Ascending aorta (tissue), 2 donors: ENCODE measurements at places on chromosomes 16 and 17.

- H3K27ac ChIP-seq, result no peak overlapping the region
- H3K4me3 ChIP-seq, result no peak overlapping the region
- no peaks in the 10 kb centered on the region for H3K27me3 ChIP-seq
- H3K36me3 ChIP-seq, result no peaks in the 10 kb centered on the region
- peaks cover 3% of the 10 kb centered on the region for H3K4me1 ChIP-seq
Measured at GRCh38 chr16:23152386-23153178, 3.3 kb upstream of the USP31 start.

GRCh38 chr16:8845699-8846298 lies 23.0 kb downstream of the CARHSP1 start:
- no peak overlapping the region for H3K27ac ChIP-seq
- no peak for DNase-seq
- H3K27me3 ChIP-seq, result no peaks in the 10 kb centered on the region
- peaks cover 6% of the 10 kb centered on the region for H3K4me1 ChIP-seq

DNA sequence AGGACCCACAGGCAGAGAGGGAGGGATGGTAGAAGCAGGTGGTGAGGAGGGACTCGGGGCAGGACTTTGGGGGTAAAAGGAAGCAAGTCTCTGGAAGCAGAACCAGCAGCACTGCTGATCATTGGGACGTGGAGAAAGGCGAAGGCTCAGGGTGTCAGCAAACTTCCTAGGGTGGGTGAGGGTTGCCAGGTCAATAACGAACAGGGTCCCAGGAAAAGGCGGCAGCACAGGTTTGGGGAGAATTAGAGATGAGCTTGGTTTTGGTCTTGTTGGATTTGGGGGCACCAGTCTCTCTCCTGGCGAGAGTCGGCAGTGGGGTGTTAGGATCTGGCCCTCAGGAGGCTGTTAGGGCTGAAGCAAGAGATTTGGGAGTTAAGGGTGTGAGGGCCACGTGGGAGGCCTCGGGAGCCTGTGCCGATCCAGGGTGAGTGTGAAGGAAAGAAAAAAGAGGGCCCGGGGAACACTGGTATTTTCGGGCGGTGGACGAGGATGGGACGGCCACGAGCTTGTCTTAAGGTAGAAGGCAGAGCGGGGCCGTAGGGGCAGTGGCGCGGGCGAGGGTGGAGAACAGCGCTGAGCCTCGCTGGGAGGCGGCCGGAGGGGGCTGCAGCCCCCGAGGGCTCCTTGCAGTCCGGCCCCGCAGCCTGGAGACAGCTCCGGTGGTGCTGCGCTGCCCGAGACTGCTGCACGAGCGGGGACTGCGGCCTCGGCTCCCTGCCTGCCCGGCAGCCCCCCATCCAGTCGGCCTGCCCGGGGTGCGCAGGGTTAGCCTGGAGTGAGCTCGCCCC lies 765 bp upstream of the ADORA2B start:
- H3K36me3 ChIP-seq, result no peaks in the 10 kb centered on the region
- H3K27me3 ChIP-seq, result no peaks in the 10 kb centered on the region

GRCh38 chr16:74226338-74226954 lies 70.2 kb upstream of the PSMD7 start:
- H3K4me3 ChIP-seq, result no peak overlapping the region
- DNase-seq, result no peak
- no peaks in the 10 kb centered on the region for H3K27me3 ChIP-seq
- H3K36me3 ChIP-seq, result no peaks in the 10 kb centered on the region
- no peaks in the 10 kb centered on the region for H3K4me1 ChIP-seq
- no peak overlapping the region for H3K27ac ChIP-seq

- no peaks in the 10 kb centered on the region for H3K36me3 ChIP-seq
- H3K4me1 ChIP-seq, result no peaks in the 10 kb centered on the region
- no peaks in the 10 kb centered on the region for H3K27me3 ChIP-seq
Measured at GRCh38 chr17:73652886-73653480, 8.7 kb upstream of the SDK2 start.

- no peaks in the 10 kb centered on the region for H3K27me3 ChIP-seq
- DNase-seq, result no peak
- no peaks in the 10 kb centered on the region for H3K4me1 ChIP-seq
- H3K36me3 ChIP-seq, result peaks cover 64% of the 10 kb centered on the region
- no peak overlapping the region for H3K27ac ChIP-seq
Measured at GRCh38 chr16:56382459-56382858, 42.9 kb downstream of the AMFR start.

DNA sequence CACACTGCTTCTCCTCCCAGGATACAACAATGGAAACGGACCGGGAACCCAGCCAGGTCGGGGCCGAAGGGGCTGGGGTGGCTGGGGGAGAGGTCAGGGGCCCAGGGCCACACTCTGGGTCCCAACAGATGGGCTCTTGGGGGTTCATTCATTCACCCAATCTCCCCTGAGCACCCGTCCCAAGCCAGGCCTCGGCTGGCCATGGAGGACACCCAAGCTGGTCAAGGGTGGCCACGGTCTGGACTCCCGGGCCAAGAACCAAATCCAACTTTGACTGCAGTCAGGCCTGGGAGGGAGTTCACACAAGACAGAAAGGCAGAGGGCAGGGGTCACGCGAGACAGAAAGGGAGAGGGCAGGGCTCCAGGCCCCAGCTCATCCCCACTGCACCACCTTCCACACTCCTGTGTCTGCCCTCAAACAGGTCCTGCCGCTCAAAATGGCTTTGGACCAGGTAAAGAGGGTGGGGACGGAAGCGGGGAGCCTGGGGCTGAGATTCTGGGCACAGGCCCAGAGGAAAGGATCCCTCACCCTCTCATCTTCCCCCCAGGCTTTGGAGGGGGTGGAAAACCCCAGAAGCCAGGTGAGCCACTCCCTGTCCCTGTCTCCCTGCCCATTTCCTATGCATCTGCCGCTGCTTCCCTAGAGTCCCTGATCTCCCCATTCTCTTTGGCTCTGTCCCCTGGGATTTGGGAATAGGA lies 12.3 kb upstream of the PKMYT1 start:
- H3K27me3 ChIP-seq, result no peaks in the 10 kb centered on the region
- H3K36me3 ChIP-seq, result no peaks in the 10 kb centered on the region
- DNase-seq, result no peak
- no peak overlapping the region for H3K4me3 ChIP-seq
- H3K4me1 ChIP-seq, result no peaks in the 10 kb centered on the region

DNA sequence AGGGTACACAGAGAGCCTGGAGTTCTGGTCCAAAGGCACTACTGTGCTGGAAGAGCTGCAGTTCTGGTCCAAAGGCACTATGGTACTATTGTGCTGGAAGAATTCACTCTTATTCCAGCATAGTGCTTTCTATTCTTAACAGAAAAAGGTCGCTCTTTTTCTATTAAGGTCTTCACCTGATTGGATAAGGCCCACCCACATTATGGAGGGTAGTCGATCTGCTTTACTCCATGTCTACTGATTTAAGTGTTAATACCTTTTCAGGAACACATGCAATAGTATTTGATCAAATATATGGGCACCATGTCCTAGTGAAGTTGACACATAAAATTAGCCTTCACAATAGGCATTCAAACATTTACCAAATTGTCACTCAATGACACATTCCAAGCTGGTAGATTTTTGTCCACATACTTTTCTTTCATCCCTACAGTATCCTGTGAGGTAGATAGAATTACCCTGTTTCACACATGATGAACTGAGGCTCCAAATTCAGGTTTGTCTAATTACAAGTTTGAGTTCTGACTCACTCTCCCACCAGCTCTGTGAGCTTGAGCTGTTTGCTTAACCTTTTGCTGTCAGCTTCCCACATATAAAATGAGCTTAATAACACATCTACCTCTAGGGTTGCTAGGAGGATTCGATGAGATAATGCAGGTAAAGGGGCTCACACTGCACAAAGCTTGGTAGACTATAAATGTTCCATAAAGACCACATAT lies 129.9 kb downstream of the AIPL1 start:
- H3K4me1 ChIP-seq, result no peaks in the 10 kb centered on the region
- no peaks in the 10 kb centered on the region for H3K27me3 ChIP-seq
- no peak for DNase-seq
- no peak overlapping the region for H3K27ac ChIP-seq
- H3K4me3 ChIP-seq, result no peak overlapping the region

GRCh38 chr17:68424203-68424602 lies 33.1 kb downstream of the WIPI1 start:
- no peaks in the 10 kb centered on the region for H3K4me1 ChIP-seq
- H3K4me3 ChIP-seq, result no peak overlapping the region
- no peaks in the 10 kb centered on the region for H3K27me3 ChIP-seq
- H3K27ac ChIP-seq, result no peak overlapping the region

DNA sequence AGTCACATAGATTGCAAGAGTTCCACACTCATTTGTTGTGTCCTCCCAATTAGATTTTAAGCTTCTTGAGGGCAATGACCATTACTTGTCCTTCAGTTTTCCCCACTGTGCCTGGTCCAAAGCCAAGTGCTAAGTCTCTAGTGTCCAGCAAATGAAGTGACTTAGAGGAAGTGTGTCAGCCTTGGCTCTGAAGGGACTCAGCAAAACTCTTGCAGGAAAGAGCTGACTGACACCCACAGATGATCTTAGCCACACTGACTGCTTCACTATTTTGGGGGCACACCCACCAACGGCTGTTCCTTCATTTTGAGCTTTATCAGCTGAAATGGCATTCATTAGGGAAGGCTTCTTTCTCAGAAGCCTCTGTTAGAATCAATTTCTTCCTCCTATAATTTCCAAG lies 358.1 kb downstream of the UTP18 start:
- H3K4me3 ChIP-seq, result no peak overlapping the region
- no peak overlapping the region for H3K27ac ChIP-seq
- H3K4me1 ChIP-seq, result no peaks in the 10 kb centered on the region
- no peak for DNase-seq
- H3K36me3 ChIP-seq, result no peaks in the 10 kb centered on the region

DNA sequence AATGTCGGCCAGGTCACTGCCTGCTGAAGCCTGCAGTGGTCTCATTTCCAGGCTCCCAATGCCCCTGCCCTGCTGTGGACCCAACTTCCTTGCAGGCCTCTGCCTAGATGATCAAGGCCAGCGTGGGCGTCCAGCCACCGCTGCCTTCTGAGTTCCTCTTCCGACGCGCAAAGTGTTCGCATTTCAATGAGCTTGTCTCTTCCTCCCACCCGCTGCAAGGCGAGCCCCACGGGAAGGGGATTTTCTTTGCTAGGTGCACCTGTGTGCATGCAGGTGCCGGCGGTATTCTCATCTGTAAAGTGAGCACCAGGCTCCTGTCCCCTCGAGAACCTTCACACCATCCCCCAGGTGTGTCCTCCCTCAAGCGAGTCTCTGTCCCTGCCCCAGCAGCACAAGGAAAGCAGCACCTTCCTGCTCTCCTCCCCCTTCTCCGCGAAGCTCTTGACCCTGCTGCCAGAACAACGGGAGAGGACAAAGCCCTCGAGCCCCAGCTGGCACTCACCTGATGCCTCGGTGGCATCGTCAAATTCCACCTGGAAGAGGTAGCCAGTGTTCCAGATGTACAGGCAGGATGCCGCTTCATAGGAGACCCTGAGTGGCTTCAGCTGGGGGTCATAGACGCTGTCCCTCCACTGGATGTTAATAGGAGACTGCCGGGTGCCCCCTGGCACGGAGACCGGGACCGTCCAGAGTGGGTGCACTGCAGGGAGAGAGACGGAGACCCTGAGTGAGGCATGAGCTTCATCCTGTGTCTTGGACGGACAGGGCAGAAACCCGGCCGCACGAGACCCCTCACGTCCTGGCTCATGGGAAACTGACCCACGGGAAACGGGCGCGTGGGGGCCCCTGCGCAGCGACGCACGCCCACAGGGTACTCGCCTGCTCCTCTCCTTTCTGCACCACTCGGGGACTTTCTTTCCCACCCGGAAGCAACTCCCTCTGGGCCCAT lies 9.8 kb downstream of the CA5A start:
- no peaks in the 10 kb centered on the region for H3K36me3 ChIP-seq
- DNase-seq, result no peak
- H3K27ac ChIP-seq, result no peak overlapping the region

GRCh38 chr17:36829676-36830075 lies 107.6 kb upstream of the LHX1 start:
- no peak overlapping the region for H3K4me3 ChIP-seq
- no peaks in the 10 kb centered on the region for H3K27me3 ChIP-seq
- H3K27ac ChIP-seq, result no peak overlapping the region
- no peaks in the 10 kb centered on the region for H3K36me3 ChIP-seq

GRCh38 chr16:86870380-86870779 lies 292.0 kb downstream of the FOXL1 start:
- no peaks in the 10 kb centered on the region for H3K4me1 ChIP-seq
- DNase-seq, result no peak
- H3K36me3 ChIP-seq, result no peaks in the 10 kb centered on the region
- no peak overlapping the region for H3K27ac ChIP-seq
